ENCODE measurements at places on chromosomes 16 and 17. TPM values are rescaled to one million over a fixed set of nuclear protein-coding genes. Genes with fewer than 3 reads are reported as not detected.

- no peak for DNase-seq
Measured at GRCh38 chr16:19331794-19332193, 46.3 kb downstream of the CLEC19A start.

DNA sequence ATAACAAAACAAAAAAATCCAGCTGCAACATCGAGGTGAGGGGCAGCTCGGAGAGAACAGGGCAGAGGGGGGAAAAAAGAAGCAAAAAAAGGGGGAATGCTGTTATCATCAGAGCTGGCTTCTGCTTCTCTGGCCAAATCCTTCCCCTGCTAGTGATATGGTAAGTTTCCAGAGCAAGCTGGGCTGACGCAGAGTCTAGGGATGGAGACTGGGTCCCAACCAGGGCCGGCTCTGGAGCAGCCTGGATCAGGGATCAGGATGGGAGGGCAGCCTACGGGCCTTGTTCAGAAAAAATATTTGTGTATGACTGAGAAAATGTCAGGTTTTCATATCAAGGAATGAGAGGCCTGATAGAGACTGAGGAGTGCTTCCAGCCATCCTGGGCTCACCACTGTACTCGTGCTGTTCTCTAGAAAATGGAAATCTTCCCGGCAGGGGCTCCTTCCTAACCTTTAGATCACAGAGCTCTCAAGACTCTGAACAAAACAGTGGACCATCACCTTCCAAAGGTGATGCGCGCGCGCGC lies 726 bp upstream of the C1QTNF1 start:
- no peak for DNase-seq

GRCh38 chr17:49003557-49004511 lies 6.6 kb downstream of the IGF2BP1 start:
- no peak for DNase-seq

The SOX8 gene
- 1.8 TPM for total RNA-seq

The CMC2 gene
- 82.0 TPM for total RNA-seq

GRCh38 chr17:75922173-75922961 lies 17.7 kb upstream of the MRPL38 start:
- DNase-seq, result no peak

- no peak for DNase-seq
Measured at GRCh38 chr16:78096386-78096785, 3.1 kb upstream of the WWOX start.

The EFCAB3 gene
- total RNA-seq, result not detected

DNA sequence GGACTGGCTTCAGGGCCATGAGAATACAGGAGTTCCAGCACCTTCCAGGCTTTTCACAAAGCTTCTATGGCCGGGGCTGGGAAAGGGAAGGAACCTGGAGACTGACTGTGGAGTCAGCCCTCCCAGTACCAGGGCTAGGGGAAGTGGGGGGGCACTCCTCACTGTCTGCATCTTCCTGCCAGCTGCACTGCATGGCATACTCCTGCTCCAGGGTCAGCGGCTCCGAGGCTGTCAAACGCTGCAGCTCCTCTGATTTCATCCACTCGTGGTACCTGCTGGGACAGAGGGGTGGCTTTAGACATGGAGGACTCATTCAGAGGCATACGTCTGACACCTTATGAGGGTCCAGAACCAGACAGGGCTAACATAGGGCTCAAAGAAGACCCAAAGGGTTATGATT lies 2.7 kb downstream of the NAT9 start:
- DNase-seq, result no peak

GRCh38 chr17:44785921-44786320 lies 27.1 kb downstream of the ADAM11 start:
- DNase-seq, result no peak

- DNase-seq, result no peak
Measured at GRCh38 chr16:50568187-50568815, 20.1 kb downstream of the NKD1 start.

The KRTAP4-6 gene
- not detected for total RNA-seq

GRCh38 chr17:9886141-9886930 lies 18.7 kb downstream of the RCVRN start:
- no peak for DNase-seq

The CACNG1 gene
- total RNA-seq, result 0.13 TPM

The SOCS1 gene
- 4.8 TPM for total RNA-seq

- no peak for DNase-seq
Measured at GRCh38 chr17:69187294-69187693, 41.3 kb downstream of the ABCA10 start.

DNA sequence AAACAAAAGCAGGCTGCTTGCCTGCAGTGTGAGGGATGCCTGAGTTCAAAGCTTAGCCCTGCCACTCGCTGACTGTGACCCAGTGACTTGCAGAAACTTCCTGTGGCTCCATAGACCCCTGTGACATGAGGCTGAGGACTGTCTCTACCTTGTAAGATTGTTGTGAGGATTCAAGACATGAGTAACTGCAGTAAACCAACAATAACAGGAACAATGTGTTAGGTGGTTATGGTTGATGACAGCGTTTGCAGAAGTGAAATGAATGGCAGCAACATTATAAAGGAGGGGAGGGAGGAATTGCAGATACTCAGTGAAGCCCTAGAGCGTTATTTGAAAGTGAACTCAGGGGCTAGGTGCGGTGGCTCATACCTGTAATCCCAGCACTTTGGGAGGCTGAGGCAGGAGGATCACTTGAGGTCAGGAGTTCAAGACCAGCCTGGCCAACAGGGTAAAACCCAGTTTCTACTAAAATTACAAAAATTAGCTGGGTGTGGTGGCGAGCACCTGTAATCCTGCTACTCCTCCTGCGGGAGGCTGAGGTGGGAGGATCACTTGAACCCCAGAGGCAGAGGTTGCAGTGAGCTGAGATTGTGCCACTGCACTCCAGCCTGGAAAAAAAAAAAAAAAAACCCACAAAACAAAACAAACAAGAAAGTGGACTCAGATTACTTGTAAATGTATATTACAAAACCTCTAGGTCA lies 33.5 kb upstream of the EMP2 start:
- DNase-seq, result no peak

DNA sequence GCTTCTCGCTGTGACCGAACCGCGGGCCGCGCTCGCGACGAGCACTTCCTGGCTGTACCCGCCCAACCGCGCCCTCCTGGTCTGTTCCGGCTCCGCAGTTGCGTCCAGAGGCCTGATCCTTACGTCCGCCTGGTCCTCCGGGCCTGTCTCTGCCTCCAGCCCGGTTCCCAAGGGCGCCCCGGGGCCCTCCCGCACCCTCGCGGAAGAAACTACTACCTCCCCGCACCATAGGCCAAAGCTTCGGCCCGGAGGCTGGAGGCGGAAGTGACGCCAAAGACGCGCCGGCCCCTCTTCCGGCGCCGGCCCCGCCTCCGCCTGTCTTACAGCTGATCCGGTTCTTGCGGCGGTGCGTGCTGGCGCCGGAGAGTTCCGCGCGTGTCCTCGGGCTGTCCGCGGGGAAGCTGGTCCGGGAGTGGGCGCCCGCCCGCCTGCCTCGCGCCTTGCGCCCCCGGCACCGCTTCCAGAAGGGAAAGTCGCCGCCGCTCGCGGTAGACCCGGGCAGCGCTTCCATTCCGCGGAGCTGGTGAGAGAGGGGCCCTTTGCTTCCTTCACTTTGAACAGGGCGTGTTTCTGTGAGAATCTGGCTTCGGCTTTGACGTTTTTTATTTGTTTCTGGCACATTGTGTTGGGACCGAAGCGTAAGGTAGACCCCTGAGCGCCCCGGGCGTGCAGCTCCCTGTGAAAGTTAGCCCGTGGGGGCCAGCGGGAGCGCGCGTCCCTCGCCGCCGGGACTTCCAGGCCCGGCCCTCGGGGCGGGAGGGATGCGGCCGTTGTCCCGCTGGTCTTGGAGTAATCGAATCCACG lies at the start of gene ZNF778:
ZNF778 (plus strand) TSS at position 316 of the 804 bp plus-strand sequence. CDS start 3,425 bp downstream, outside the sequence.
- no peak for DNase-seq

The ADORA2B gene
- 42.7 TPM for total RNA-seq

DNA sequence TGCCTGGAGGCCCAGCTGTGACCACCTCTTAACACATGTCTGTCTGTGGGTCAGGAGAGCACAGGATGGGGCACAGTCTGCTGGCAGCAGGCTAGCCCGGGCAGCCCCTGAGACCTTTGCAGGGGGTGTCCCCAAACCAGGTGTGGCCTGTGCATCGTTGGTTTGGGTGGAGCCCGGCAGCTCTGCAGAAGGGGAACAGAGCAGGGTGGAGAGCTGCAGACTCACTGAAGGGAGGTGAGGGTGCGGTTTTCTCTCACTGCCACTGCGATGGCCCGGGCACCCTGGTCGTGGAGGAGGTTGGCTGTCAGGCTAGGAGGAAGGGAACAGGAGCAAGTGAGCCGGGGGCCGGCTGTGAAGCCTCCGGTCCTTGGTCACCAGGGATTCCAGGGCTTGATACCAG lies 28.8 kb downstream of the NLRC3 start:
- DNase-seq, result no peak

The NPIPB6 gene
- total RNA-seq, result 1.3 TPM

GRCh38 chr16:51312363-51313150 lies 161.5 kb upstream of the SALL1 start:
- no peak for DNase-seq

GRCh38 chr16:50690177-50690576 lies 3.2 kb upstream of the NOD2 start:
- DNase-seq, result no peak
